ENCODE measurements at places on chromosomes 2 and 18.

DNA sequence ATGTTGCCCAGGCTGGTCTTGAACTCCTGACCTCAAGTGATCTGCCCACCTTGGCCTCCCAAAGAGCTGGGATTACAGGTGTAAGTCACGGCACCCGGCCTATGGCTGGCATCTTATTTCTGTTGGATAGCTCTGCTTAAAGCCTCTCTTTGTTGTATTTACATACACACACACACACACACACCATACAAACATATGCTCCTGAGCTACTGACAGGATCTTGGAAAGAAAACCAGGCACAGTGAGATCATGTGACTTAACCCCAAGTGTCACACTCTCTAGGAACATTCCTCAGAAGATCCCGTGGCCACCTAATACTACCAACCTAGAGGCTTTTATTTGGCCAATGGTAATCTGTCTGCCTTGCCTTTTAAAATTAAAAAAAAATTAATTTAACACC lies 85.1 kb upstream of the HAAO start:
- DNase-seq, result no peak

GRCh38 chr2:223528036-223528435 lies 74.1 kb downstream of the SCG2 start:
- no peak for DNase-seq

DNA sequence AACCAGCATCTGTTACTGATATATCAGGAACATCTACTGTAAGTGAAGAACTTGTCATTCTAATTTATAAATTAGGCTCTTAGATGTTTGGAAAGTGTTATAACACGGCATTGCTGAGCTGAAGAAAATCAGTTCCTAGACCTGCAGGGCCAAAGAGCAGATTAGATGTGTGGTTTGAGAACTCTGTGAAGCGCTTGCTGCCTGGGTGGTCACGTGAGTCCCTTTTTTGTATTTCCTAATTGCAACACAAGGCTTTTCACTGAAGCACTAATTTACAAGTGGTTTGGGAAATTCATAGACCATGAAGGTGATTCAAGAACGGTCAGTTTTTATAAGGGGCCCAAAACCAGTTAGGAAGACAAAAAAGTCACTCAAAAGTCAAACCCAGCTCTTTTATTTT lies 106.9 kb upstream of the SP3 start:
- DNase-seq, result no peak

GRCh38 chr18:58195278-58195765 lies 151.3 kb downstream of the NEDD4L start:
- DNase-seq, result peak; percentile 17

GRCh38 chr2:21072477-21073242 lies 28.8 kb upstream of the APOB start:
- DNase-seq, result no peak
